ENCODE measurements at places on chromosomes 4 and X. TPM values are rescaled to one million over a fixed set of nuclear protein-coding genes. Genes with fewer than 3 reads are reported as not detected.

Gene GAGE12H
- total RNA-seq, result not detected

GRCh38 chr4:30756553-30756952, 36.4 kb downstream of the PCDH7 start:
- no peak overlapping the region for H3K27ac ChIP-seq
- no peak for DNase-seq

GRCh38 chr4:136805617-136806016, 726.7 kb downstream of the PCDH18 start:
- H3K4me1 ChIP-seq, result no peaks in the 10 kb centered on the region
- H3K27me3 ChIP-seq, result no peaks in the 10 kb centered on the region
- no peak overlapping the region for H3K27ac ChIP-seq
- DNase-seq, result no peak

DNA sequence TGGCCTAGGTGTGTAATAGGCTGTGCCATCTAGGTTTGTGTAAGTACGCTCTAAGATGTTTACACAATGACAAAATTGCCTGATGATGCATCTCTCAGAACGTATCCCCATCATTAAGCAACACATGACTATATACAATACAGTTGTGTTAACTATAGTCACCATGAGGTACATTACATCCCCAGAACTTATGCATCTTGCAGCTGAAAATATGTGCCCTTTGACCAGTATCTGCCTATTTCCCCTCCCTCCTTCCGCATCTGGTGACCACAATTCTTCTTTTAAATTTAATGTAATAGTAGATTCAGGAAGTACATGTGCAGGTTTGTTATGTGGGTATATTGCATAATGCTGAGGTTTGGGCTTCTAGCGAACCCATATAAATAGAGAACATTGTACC, 239.8 kb upstream of the IL1RAPL1 start:
- no peaks in the 10 kb centered on the region for H3K4me1 ChIP-seq
- no peak overlapping the region for H3K27ac ChIP-seq
- no peak overlapping the region for H3K4me3 ChIP-seq
- no peaks in the 10 kb centered on the region for H3K36me3 ChIP-seq
- H3K27me3 ChIP-seq, result no peaks in the 10 kb centered on the region

All from pancreas (tissue), 10 donors.